NCI-H1436 treated with DMSO at 0.1 percent for 48 hours (cell line): ENCODE measurements at places on chromosomes 2 and 18.

DNA sequence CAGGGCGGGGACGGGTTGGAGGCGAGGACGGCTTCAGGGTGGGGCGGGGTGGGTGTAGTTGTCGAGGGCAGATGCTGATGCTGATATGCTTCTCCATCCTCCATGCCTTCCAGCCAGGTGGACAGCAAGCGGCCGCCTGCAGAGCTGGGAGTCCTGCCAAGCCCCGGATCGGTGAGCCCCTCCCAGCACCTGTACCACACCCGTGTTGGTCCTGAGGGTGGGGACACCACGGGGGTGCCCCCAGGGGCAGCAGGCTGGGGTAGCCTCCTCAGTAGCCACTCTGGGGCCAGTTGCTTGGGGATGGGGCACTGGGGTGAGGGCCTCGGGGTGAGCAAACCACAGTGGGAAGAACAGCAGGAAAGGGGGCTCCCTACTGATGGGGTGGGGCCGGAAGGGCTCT, 2.6 kb downstream of the ANO7 start:
- DNase-seq: no peak

DNA sequence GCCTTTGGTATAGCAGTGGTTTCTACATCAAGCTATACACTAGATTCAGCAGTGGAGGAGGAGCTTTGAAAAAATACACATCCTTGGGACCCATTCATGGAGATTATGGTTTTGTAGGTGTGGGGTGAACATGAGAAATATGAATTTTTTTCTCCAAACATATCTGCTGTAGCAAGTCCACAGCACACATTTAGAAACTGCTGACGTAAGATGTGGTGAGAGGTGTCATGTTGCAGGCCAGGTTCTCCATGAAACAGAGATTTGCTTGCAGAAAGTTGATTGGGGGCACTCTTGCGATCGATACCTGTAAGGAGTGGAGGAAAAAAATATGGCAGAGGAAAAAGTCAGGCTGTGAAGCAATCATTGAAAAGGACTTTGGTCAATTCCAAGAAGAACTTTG, 67.9 kb downstream of the FASTKD2 start:
- DNase-seq: no peak

DNA sequence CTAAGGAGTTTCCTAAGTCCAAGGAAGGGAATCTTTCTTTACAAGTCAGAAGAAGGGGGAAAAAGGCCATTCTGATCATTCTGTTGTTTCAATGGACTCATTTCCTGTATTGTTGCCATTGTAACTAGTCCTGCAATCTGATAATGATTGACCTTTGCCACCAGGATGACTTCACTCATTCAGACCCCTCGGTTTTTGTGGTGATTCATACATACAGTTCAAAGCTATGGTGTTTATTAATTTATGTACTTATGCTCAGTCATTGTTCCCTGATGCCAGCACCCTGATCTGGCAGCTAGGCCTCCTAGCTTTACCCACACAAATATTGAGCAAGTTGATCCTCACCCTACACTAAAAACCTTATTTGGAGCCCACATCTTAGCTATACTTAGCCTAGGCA, 57.6 kb upstream of the ZNF519 start:
- no peak for DNase-seq

DNA sequence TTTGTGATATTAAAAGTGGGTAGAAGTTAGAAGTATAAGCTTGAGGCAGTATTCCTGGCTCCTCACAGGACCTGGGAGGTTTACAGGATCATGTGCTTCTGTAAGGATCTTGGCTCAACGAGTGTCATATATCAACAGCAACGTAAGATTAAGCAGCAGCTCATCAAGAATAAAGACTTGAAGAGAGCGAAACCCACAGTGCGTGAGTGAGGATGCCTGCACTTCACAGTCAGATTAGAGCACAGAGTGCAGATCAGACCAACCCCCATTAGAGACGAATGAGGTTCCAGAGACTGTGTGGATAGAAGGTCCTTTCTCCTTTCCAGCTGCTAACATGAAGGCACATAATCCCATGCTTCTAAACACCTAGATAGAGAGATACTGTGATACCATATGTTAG, 1656.7 kb upstream of the NXPH2 start:
- DNase-seq: no peak

GRCh38 chr18:2420367-2420766, 150.9 kb downstream of the METTL4 start:
- DNase-seq: no peak
